ENCODE measurements at places on chromosomes 11 and 22.

- DNase-seq, result no peak
Measured at GRCh38 chr22:45254789-45255278, 14.1 kb upstream of the KIAA0930 start.

GRCh38 chr11:126645186-126645585, 289.7 kb downstream of the ST3GAL4 start:
- no peak for DNase-seq

GRCh38 chr11:31643857-31644256, 134.3 kb downstream of the ELP4 start:
- no peak for DNase-seq

DNA sequence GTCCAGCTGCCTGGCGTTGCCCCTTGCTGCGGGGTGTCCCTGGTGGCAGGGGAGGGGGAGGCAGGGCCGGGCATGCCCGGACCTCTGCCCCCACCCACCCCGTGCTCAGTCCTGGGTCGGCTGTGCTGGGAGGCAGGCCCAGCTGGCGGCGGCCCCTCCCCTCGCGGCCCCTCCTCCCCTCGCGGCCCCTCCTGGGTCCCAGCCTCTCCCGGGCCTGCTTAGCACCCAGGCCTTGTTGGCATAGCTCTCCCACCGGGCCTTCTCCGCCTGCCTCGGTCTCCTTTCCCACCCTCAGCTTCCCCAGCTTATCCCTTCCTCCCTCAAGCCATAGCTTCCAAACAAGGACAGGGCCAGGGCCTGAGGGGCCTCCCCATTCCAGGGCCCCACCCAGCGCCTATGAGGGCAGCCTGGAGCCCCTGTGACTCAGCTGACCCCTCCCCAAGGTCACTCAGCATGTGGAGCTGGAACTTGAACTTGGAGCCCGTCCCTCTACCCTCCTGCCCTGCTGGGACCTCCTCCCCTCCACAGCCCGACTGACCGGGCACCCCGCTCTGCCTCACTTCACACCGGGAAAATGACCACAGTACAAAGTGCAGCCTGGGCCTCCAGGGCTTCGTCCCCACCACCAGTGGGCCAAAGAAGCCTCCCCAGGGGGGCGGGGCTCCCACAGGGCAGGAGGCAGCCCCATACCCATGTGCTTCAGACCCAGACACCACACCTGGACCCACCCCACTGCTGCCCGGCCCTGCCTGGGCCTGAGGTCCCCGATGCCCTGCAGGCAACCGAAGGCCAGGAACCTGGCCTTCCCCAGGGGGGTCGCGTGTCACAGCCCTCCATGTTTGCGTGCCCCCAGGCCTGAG, 1.2 kb downstream of the EPS8L2 start:
- no peak for DNase-seq

- no peak for DNase-seq
Measured at GRCh38 chr11:225734-226453, 10.2 kb downstream of the SIRT3 start.

DNA sequence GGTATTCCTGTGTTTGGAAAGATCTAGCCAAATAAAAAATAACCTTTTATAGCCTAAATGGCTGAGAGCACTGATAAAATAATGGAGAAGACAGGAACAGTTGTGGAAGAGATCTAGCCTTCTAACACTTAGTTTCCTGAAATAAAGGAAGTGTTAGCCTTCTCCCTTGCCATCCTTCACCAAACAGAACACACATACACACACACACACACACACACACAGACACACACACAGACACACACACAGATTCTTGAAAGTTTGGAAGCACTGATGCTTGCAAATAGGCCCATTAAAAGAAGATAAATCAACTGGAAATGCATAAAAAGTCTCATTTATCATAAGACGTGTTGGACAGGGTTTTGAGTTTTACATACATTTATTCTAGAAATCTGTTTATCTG, 37.5 kb downstream of the KIRREL3 start:
- no peak for DNase-seq

- DNase-seq, result no peak
Measured at GRCh38 chr11:34284811-34285481, 72.9 kb downstream of the ABTB2 start.

DNA sequence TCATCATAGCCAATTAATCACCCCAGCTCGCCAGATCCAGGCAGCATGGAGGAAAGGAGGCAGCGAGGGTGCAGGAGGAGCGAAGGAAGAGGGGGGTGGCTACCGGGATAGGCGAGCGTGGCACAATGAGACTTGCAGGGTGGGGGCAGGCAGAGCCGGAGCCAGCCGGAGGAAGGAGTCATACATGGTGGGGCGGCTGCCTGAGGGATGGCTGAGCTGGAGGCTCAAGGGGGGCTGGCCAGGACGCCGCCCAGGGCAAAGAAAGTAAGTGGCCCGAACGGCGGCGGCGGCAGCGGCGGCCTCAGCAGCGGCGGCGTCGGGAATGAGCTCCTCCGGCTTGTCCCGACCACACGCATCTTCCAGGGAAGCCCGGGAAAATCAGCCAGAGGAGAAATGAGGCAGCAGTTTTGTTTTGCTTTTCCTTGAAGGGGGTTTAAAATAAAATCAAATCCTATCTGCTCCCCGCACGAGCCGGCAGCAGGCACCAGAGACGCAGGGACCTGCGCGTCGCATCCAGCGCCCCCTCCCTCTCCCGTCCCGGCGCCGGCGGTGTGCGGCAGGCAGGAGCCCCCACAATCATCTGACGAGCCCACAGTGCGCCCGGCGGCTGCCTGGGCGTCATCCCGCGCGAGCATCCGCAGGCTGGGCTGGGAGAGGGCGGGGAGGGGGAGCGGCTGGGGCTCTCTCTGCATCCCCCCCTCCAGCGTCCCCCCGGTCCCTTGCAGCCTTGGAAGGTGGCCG, 263.6 kb downstream of the CTTN start:
- DNase-seq, result no peak

GRCh38 chr11:120798854-120799253, 225.0 kb upstream of the TBCEL start:
- DNase-seq, result no peak

DNA sequence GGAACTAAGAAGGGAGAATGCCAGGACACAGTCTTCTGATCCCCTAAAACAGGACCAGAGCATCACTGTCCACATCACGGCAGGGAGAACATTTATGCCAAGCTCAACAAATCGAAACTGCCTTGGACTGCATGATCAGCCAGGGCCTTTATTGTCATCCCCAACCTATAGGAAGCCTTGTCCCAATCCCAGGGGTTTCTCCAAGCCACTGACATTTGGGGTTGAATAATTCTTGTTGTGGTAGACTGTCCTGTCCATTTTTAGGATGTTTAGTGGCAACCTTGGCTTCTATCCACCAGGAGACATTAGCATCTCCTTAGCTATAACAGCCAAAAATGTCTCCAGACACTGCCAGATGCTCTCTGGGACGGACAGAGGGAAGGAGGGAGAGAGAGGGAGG, 37.1 kb downstream of the RPL27A start:
- DNase-seq, result no peak

- no peak for DNase-seq
Measured at GRCh38 chr22:42562279-42562678, 8.5 kb downstream of the SERHL2 start.

GRCh38 chr22:33401291-33401690, 343.1 kb upstream of the SYN3 start:
- DNase-seq, result no peak

DNA sequence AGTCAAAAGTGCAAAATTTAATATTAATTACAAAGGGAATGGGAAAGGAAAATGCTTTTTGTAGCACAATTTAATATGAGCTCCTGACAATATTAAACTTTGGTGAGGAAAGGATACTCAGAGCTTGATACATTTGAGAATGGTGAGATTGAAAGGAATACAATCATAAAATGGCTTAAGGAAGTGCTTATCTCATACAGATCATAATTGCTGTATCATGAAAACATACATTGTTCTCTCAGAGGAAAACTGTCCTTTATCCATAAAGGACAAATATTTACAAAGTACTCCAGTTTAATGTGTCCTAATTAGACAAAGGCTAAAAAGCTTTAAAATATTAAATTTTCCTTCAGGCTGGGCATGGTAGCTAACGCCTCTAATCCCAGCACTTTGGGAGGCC, 260.4 kb downstream of the TMEM135 start:
- no peak for DNase-seq

DNA sequence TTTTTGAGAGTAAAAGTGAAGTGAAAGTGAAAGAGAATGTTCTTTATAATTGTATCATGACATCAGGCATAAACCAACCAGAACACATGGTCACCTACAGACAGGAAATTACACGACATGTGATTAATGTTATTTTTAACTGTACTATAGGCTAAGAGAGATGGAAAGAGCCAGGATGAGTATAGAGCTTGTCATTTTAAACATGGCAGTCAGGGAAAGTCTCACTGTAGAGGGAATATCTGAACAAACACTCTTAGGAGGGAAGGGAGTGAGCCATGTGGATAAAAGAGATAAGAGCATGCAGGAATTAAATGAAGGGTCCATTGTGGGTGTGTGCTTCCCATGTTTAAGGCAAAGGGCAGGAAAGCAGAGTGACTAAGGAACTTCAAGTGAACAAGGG, 599.1 kb upstream of the FAT3 start:
- DNase-seq, result no peak

DNA sequence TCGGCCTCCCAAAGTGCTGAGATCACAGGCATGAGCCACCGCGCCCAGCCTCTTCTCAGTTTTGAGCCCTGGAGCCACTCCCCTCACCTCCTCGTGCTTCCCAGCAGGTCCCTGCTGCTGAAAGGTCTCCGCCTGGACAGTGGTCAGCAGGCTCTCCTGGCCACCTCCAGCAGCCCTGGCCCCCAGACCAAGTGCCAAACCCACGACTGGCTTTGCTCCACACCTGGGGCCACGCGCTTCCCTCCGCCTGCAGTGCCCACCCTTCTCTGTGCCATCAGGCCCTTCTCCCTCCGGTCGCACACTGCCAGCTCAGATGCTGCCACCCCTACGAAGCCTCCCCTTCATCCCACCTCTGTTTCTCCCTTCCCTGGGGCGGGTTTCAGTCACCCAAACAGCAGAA, 12.8 kb downstream of the FRMD8 start:
- no peak for DNase-seq

GRCh38 chr11:82775736-82776346, 42.2 kb upstream of the FAM181B start:
- DNase-seq, result peak; percentile 11

GRCh38 chr11:76602431-76602861, 68.1 kb downstream of the LRRC32 start:
- peak; percentile 42 for DNase-seq

GRCh38 chr11:68266121-68266891, 5.5 kb downstream of the C11orf24 start:
- no peak for DNase-seq

- peak; percentile 34 for DNase-seq
Measured at GRCh38 chr22:50030297-50031188, 18.0 kb upstream of the IL17REL start.

- DNase-seq, result no peak
Measured at GRCh38 chr22:45777046-45777851, 105.6 kb downstream of the ATXN10 start.

DNA sequence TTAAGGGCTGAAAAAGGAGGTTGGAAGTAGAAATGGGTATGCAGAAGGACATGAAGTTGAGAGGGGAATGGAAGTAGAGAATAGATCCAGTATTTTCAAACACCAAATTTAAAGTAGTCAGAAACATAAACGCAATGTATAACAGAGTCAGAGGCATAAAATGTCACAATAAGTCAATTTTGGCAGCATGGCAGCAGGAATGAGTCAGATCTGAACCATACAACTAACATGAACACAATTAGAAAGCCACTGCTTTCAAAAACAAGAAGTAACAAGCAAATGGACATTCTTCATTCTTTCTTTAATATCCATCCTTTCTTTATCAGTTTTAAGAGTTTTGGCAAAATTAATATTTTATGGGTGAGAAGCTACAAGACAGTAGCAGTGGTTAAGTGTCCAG, 2.5 kb downstream of the CHORDC1 start:
- no peak for DNase-seq

DNA sequence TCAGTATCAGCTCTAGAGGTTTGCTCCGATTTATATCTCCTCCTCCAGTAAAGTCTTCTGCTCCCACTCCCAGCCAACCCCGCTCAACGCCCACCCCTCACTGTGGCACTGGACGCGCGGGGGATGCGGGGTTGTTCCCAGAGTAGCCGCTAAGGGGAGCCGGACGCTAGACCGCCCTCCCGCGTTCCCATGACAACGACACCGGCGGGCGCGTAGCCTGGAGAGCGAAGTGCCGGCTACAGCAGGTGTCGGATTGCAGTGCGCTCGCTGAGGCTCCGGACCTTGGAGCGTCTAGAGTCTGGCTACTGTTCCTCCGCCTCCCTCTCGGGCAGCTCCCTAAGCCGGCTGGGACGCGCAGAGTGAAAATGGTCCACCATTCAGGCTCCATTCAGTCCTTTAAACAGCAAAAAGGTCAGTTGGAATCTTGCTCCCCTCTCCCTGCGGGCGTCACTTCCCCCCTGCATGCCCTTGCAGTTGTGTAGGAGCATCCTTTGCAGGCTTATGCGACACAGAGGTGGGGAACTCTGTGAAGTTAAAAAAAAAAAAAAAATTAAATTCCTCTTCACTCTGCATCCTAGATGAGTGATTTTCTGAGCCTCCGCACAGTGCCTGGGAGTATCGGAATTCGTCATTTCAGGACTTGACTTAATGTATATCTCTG, at the start of gene ANO3:
TSS of gene ANO3 (plus strand) at position 220 of the 661 bp plus-strand sequence. CDS start at position 366, 146 bp downstream.
- DNase-seq, result no peak

GRCh38 chr11:71242391-71242790, 10.0 kb downstream of the SHANK2 start:
- no peak for DNase-seq

DNA sequence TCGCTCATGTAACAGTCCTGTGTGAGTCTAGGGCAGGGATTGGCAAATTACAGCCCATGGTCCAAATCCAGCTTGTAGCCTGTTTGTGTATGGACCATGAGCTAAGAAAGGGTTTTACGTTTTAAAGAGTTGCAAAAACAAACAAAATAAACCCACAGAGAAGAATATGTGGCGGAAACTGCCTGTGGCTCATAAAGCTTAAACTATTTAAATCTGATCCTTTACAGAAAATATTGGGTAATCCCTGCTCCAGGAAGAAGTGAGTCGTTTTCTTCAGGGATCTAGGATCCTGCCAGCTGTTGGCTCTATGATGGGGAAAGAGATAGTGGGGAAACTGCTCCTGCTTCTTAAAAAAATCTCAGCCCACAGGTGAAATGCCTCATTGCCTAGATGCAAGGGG, 3.4 kb upstream of the OR6Q1 start:
- DNase-seq, result no peak

- peak; percentile 79 for DNase-seq
Measured at GRCh38 chr22:41603873-41604332, 14.3 kb upstream of the PMM1 start.

DNA sequence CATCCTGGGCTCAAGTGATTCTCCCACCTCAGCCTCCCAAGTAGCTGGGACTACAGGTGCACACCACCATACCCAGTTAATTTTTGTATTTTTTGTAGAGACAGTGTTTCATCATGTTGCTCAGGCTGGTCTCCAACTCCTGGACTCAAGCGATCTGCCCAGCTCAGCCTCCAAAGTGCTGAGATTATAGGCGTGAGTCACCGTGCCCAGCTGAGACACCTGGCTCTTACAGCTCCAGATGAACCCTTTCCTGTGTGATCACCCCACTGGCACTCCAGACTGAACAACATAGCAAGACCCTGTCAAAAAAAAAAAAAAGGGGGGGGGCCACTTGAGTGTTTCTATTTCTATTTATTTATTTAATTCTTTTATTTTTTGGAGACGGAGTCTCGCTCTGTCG, 1.0 kb upstream of the ADSL start:
- no peak for DNase-seq

GRCh38 chr11:43579171-43579918, 101.2 kb upstream of the HSD17B12 start:
- DNase-seq, result no peak

GRCh38 chr11:102760344-102761035, 19.9 kb downstream of the MMP10 start:
- DNase-seq, result no peak

- DNase-seq, result no peak
Measured at GRCh38 chr11:19474954-19475721, 234.4 kb upstream of the E2F8 start.

GRCh38 chr11:132171031-132171430, 800.6 kb downstream of the NTM start:
- no peak for DNase-seq

Data from hematopoietic multipotent progenitor cell treated with erythropoietin and hydrocortisone succinate and interleukin-3 and kit ligand, for 17 days (in vitro differentiated cells).